ENCODE measurements at places on chromosomes 7 and 10. TPM values are rescaled to one million over a fixed set of nuclear protein-coding genes. Genes with fewer than 3 reads are reported as not detected.

GRCh38 chr7:157409753-157410727 is 73.2 kb downstream of the DNAJB6 start:
- DNase-seq = no peak

GRCh38 chr10:63166742-63167258 is 33.7 kb downstream of the NRBF2 start:
- peak; percentile 94 for DNase-seq

The AQP1 gene
- total RNA-seq = 64.4 TPM

DNA sequence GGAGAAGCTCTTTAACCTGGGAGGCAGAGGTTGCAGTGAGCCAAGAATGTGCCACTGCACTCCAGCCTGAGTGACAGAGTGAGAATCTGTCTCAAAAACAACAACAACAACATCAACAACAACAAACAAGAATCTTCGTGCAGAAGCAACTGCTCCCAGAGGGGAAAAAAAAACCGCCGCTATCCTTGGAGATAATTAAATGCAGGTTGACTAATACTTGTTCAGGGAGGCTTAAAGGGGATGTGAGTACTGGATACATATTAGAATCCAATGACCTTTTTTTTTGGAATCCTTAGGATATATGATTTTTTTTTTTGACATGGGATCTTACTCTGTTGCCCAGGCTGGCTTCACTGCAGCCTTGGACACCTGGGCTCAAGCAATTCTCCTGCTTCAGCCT is 89.6 kb upstream of the FAM171A1 start:
- DNase-seq = no peak

DNA sequence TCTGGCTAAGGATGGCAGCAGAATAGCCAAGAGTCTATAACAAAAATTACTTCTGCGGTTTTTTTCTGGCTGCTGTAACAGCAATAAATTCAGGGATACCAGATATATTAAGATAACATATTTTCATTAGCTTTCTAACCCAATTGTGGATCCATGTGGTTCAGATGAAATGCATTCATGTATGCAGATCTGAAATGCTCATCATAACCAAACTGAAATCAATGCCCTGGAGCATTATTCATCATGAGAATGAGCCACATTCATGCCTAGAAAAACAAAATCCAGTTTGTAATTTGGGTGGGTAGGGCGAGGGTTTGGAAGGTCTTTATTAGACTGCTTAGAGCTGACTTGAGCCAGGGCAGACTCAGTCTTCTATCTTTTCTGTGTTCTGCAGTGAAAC is 69.8 kb upstream of the SEMA3A start:
- DNase-seq = no peak

DNA sequence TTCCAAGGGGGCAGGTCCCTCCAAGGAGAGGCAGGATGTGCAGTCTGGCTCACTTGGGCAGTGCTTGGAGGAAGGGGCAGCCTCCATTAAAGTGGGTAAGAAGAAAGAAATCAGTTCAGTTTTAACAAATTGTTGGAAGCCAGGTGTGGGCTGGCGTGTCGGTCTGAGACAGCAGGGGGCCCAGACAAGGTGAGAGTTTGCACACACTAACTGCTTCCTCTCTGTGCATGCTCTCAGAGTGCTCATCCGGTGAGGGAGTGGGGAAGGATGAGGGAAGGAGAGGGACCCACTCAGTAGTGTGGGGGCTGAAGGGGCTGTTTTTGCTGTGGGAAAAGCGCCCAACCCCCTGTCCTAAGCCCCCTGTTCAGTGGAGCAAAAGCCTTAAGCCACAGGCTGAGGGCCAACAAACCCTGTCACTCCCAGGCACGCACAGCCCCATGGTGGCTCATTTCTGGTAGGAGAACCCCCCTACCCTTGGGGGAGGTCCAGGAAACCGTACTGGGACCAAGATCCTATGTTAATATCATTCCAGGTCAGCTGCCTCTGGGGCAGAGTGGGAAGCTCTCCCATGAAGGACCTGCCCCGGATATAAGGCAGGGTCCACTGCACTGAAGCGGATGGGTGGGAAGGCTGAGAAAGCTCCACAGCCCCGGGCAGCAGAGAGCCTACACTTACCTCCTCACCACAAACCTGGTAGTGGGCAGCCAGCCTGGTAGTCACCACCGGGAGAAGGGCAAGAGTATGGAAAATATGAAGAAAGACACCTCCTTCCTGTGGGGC is 5.1 kb upstream of the PCBD1 start:
- no peak for DNase-seq

GRCh38 chr7:124956160-124956559 is 26.5 kb upstream of the POT1 start:
- DNase-seq = no peak

The ANKRD30A gene
- total RNA-seq = not detected

The TMEM229A gene
- total RNA-seq = 0.55 TPM

The CCDC3 gene
- 21.2 TPM for total RNA-seq

GRCh38 chr7:134359787-134360432 is 43.2 kb upstream of the SLC35B4 start:
- no peak for DNase-seq

DNA sequence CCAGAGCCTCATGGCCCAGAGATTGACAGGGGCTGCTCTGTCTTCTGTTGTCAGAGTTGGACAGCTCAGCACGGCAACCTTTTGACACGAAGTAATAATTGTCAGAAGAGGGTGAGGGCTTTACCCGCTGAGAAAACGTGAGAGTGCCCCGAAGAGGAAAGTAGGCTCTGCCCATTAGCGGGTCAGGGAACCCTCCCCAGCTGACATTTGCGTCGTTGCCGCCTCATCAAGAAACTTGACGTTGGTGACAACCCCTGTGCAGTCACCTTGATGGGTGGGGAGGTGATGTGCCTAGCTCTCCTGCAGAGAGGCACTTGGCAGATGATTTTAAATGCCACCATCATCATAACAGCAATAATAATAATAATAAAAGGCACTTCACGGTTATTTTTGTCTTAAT is 202.1 kb downstream of the USP6NL start:
- no peak for DNase-seq

The PRKCQ gene
- 9.0 TPM for total RNA-seq

GRCh38 chr7:157564517-157565177 is 227.8 kb downstream of the DNAJB6 start:
- DNase-seq = no peak

- no peak for DNase-seq
Measured at GRCh38 chr10:51297438-51297837, 223.2 kb downstream of the PRKG1 start.

The OR9A2 gene
- 0.50 TPM for total RNA-seq

GRCh38 chr10:97243836-97244235 is 48.6 kb downstream of the ARHGAP19 start:
- DNase-seq = no peak

DNA sequence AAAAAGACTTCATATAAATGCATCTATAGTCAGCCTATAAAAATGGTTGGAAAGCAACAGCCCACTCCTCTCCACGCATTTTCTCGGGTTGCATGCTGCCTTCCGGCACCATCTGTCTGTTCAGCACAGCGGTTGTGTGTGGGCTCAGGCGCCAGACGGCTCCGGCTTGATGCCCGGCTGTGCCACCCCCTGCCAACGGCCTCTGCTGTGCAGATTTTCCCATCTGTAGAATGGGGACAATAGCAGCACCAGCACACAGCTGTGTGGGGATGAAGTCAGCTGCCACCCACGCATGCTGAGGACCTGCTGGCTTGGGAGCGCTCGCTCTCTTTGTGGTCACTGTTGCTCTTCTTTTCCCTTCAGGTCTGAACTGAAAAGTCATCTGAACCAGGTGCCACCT is 19.5 kb downstream of the PRKAG2 start:
- no peak for DNase-seq

- no peak for DNase-seq
Measured at GRCh38 chr10:92042541-92042940, 119.0 kb downstream of the BTAF1 start.

GRCh38 chr10:27433976-27434375 is 70.1 kb upstream of the RAB18 start:
- DNase-seq = no peak

- peak; percentile 88 for DNase-seq
Measured at GRCh38 chr7:27102581-27103442, at the start of gene HOXA2. HOXA2 (minus strand) TSS chr7:27102683; CDS start chr7:27102500, 183 bp downstream.

- no peak for DNase-seq
Measured at GRCh38 chr7:13989949-13990305, 461 bp upstream of the ETV1 start.

DNA sequence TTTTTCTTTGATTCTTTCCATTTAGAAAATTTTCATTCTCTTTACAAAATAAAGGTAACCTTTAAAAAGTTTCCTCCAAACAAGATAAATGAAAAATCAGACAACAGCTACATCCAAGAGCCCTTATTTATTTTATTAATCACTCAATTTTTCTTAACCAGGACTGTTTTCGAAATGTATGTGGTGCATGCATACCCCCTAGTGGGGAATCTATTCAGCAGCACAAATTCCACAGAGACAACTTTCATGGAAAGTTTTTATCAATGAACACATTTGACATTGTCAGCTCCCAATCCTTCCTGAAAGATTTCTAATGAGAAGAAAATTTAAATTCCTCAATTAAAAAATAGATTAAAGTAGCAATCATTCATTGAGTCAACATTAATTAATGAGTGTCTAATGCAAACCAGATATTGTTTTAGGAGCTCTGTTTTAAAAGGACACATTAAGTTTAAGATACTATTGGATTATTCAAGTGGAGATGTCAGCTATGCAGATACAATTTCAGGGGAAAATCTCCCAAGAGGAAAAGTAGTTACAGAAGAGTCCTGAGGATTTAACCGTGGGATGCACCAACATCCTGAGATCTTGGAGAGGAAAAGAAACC is 5.2 kb upstream of the HTR7 start:
- no peak for DNase-seq

- DNase-seq = peak; percentile 38
Measured at GRCh38 chr7:99579956-99580777, 17.9 kb upstream of the TMEM225B start.

The CALML5 gene
- total RNA-seq = not detected

The AOAH gene
- total RNA-seq = 8.1 TPM

The EFCAB10 gene
- 6.9 TPM for total RNA-seq

The PRKG1 gene
- 38.1 TPM for total RNA-seq

DNA sequence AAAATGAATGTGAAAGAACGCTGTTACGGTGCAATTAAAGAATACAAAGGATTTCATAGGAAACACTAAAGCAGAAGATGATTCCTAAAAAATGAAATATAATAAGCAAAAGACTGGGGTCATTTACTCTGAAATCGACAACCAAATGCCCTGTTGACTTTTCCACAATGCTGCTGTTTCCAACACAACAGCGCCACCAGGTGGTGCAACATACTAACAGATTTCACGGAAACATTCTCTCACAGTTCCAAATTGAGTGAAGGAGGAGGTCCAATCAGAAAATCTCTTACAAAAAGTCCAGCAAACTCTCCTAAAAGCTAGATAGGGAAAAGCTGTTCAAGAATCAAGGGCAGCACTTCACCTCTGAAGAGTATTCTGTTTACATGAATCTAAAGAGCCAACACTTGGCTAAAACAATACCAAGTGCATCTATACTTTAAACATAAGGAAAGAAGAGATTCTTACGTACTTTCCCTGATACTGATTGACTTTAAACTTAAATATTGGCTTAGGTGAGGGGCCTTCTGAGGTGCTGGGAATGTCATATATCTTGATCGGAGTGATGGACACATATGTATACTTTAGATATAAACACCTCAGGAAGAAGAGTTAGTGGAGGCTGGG is 55.9 kb downstream of the UPF2 start:
- peak; percentile 62 for DNase-seq

DNA sequence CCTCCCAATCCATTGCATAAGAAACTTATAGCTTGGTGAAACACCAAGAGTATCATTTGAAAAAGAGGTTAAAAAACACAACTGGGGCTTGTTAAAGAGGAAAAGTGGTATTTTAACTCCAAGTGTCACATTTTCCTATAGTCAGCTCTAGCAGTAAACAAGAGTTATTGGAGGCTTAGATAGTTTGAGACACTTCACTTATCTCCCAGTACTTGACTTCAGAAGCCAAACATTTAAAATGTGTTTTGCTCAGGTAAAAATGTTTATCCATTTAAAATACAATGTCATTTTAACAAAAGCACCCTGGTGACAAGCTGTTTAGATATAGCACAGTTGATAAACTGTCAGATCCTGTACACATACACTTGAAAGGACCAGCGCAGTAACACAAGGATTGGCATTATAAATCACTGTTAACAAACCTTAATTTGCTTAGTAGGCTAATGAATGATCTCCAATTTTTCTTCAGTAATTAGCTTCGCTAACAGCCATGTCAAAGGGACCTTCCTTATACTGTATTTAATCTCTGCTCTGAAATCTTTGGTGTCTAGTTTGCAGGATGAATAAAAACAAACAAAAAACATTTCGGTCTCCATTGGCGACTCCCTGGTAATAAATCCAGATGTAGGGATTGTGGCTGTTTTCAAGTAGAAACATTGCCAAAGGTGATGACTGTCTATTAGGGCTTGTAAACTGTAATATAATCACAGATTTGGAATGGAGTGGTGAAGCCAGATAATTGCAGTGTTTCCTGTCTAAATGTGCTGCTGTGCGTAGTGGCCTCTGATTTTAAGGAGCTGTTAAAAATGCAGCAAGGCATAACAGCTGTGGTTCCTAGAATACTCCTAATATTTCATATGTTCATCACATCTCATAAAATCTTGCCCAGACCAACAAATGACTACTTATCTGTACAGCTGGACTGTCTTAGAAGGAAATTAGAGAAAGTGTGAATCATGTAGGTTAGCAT is 545.1 kb downstream of the AUTS2 start:
- no peak for DNase-seq

- no peak for DNase-seq
Measured at GRCh38 chr10:124280916-124281315, 137.8 kb downstream of the OAT start.

The ADRA2A gene
- 6.2 TPM for total RNA-seq

The PHYHIPL gene
- total RNA-seq = 98.9 TPM

The MRC1 gene
- 13.0 TPM for total RNA-seq

DNA sequence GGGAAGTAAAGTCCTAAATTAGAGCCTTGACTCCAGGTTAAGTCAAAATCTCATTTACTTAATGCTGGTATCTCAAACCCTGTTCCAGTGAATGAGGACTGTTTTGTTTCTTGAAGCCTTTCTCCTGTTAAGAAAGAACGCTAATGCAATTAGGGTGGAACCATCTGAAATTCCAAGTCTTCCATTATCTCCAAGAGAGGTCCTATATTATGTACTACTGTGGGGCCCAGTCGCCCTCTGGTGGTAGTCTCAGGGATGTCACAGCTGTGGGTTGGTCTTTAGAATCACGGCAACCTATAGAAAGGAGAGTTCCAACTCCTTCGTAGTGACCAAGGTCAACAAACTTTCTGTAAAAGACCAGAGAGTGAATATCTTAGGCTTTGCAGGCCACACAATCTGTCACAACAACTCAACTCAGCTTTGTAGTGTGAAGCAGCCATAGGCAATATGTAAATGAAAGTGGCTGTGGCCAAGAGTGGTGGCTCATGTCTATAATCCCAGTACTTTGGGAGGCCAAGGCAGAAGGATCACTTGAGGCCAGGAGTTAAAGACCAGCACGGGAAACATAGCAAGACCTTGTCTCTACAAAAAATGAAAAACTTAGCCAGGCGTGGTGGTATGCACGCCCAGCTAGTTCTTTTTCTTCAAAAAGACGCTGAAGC is 9.3 kb downstream of the RPP38 start:
- DNase-seq = peak; percentile 36

Measured in spinal cord (tissue), 10 donors.